ENCODE measurements at places on chromosomes 16 and 17.

DNA sequence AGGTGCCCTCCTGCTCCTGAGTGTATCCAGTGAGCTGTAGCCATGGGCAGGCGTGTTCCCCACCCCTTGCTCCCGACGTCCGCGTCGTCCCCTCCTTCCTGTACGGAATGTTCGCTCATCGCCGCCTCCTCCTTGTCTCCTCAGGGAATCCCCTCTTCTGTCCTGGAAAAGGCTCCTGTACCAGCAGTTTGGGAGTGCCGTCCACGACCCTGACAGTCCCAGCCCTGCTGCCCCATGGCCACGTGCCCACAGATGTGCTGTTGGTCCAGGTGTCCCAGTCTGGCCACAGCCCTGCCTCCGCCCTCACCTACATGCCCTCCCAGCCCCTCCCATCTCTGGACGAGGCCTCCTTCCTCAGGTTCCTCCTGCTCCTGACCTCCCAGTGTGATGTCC lies 30.2 kb downstream of the OR1D5 start:
- DNase-seq, result no peak

- no peak for DNase-seq
Measured at GRCh38 chr16:68257906-68258800, 6.2 kb upstream of the SLC7A6 start.

DNA sequence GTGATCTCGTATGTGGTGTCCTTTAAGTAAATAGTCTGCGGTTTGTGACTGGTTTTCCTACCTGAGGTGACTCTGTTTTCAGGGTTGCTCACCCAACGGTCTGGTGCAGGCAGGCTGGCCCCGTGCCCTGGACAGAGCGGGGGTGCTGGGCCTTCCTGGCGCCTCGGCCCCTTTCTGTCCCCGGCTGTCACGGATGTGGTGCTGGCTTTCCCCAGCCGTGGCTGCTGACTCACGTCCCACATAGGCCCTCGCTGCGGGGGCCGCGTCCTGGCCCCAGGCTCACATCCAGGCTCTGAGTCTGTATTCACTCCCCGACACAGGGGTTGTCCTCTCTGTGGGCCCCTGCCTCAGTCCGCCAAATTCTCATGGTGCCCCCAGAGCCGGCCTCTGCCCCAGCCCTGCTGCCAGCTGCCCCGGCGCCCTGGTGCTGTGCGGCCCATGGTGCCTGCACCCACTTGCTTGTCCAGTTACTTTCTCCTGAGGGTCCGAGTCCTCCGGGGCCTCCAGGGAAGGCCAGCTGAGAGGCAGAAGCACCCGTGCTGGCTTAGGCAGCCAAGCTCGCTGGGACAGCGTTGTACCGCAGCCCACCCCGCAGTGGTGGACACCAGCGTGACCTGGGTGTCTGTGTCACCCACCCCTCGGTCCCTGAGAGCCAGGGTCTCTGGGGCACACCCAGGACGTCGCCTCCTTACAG lies 5.9 kb downstream of the CHMP6 start:
- no peak for DNase-seq

- DNase-seq, result peak; percentile 61
Measured at GRCh38 chr16:4505356-4506147, 29.4 kb downstream of the HMOX2 start.

GRCh38 chr17:31541559-31541958 lies 150.1 kb downstream of the RAB11FIP4 start:
- DNase-seq, result no peak

DNA sequence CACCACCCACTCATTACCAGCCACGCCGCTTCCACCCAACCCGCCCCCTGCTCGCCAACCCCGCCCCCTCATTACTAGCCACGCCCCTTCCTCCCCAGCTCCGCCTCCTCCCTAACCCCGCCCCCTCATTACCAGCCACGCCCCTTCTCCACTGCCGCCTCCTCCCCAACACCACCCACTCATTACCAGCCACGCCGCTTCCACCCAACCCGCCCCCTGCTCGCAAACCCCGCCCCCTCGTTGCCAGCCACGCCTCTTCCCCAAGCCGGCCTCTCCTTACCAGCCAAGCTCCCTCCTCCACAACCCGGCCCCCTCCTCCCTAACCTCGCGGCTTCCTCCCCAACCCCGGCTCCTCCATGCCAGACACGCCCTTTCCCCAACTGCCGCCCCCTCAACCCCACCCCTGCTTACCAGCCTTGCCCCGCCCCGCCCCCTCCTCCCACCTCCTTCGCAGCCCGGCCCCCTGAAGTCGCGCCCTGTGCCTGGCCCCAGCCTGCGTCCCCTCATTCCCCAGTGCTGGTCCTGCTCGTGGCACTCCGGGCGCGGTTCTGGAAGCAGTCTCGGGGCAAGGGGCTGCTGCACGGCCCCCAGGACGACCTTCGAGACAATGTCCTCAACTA lies 7.3 kb downstream of the SLC22A31 start:
- peak; percentile 62 for DNase-seq

DNA sequence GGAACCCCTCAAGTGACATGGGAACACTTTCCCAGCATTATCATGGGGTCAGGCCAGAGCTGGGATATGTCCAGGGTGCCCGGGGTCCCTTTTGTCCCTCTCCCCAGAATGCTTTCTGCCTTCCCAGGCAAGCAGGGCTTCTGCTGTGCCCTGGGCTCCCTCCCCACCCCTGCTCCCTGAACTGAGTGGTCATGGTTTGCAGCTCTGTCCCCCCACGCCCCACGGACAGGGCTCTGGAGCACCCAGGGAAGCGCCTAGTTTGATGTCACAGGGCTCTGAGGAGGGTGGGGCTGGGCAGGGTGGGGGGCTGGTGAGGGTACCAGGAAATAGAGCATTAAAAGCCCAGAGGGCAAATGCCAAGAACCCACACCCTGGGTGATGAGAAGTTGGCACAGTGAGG lies 92.3 kb downstream of the CCDC182 start:
- no peak for DNase-seq

GRCh38 chr16:17246268-17246885 lies 224.4 kb downstream of the XYLT1 start:
- no peak for DNase-seq

GRCh38 chr16:398561-399339 lies 1.8 kb downstream of the NME4 start:
- DNase-seq, result no peak

GRCh38 chr17:42291129-42291528 lies 2.8 kb downstream of the STAT5A start:
- no peak for DNase-seq

DNA sequence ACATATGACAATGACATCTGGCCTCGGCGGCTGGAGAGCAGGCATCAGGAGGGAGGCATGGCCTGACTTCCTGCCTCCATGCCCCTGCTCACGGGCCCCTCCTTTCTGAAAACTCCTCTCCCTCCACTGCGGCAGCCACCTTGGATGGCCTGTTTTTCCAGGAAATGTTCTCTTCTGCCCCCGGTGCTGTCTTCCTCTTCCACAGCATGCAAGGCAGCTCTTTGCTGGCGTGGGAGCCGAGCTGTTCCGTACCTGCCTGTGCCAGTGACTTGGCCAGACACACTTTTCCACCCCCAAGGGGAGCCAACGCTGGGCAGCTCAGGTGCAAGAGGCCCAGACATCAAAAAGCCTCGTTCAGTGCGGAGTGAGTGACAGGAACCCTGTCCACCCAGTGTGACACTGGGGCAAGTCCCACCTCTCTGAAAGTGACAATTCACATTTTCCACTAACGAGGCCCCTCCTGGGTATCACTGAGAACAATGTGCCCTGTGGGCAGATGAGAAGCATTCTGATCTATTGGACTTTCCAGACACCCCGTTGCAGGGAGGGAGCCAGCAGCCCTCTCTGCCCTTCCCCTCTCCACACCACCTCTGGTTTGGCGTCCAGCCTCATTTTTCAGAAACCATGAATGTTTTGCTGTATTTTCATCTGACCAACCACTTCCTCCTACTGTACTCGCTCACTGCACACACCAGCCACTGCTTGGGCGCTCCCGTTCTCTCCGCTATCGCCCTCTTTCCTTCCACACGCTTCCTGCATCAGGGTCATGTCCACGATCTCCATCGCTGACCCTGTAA lies 31.2 kb downstream of the NSMCE1 start:
- DNase-seq, result peak; percentile 59

DNA sequence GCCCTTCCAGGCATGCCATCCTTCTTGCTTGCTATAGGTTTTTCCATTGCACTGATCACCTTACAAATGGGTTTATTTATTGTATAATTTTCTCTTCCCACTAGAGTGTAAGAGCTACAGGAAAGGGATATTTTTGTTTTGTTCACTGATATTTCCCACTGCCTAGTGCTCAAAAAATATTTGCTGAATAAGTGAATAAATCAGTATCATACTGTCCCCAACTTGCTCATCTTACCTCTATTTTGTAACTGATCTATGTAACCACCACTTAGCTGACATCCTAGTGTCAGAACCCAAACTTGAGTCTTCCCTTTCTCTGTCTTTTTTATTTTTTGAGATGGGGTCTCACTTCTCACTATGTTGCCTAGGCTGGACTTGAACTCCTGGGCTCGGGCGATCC lies 87.6 kb upstream of the TBC1D3K start:
- DNase-seq, result no peak

DNA sequence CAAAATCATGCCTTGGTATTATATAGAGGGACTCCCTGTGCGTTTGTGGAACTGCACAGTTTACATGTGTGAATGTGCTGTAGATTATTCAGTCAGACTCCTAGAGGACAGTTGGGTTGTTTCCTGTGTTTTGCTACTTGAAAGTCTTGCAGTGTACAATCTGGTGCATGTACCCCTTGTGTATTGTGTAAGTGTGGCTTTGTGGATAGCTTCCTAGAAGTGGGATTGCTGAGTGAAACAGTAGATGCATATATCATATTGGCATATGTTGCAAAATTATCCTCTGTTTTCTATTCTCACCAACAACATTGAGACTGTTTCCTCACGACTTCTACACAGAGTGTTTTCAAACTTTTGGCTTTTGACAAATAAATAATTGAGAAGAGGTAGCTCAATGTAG lies 263.7 kb downstream of the MAP2K6 start:
- DNase-seq, result no peak

- DNase-seq, result no peak
Measured at GRCh38 chr16:5801396-5801795, 703.8 kb upstream of the EEF2KMT start.

DNA sequence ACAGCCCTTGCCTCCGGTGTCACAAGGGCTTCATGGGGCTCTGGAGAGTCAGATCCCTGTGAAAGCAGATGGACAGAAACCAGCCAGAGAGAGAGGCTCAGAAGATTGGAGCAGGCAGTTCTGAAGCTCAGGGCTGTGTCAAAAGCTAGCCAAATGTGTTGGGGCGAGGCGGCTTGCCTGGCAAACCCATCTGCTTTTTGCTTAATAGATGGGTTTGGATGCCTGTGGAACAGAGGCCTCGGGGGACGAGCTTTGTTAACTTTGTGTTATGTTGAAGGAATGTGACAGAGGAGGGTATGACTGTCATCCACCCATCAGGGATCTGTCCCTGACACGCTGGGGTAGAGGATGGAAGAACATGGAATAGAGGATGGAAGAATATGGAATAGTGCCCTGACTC lies 21.0 kb upstream of the SLC12A3 start:
- no peak for DNase-seq
